ENCODE measurements at places on chromosomes 12 and 14. TPM values are rescaled to one million over a fixed set of nuclear protein-coding genes. Genes with fewer than 3 reads are reported as not detected.

DNA sequence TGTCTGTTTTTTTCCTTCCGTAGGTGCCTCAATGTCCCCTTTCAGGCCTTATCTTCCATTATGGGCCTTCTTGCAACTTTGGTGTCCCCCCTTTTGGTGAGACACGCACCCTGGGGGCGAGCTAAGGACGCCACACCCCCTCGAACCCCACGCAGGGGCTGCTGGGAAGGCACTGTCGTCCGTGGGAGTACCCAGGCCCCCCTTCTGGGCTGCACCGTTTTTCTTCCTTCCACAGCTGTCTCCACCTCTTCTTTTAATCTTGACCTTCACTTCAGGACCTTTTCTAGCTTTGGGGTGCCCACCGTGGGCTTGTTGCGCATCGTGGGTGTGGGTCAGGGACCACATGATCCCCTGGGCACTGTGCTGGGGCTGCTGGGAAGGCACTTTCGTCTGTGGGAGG is 271.8 kb downstream of the ALG10 start:
- no peak for DNase-seq

DNA sequence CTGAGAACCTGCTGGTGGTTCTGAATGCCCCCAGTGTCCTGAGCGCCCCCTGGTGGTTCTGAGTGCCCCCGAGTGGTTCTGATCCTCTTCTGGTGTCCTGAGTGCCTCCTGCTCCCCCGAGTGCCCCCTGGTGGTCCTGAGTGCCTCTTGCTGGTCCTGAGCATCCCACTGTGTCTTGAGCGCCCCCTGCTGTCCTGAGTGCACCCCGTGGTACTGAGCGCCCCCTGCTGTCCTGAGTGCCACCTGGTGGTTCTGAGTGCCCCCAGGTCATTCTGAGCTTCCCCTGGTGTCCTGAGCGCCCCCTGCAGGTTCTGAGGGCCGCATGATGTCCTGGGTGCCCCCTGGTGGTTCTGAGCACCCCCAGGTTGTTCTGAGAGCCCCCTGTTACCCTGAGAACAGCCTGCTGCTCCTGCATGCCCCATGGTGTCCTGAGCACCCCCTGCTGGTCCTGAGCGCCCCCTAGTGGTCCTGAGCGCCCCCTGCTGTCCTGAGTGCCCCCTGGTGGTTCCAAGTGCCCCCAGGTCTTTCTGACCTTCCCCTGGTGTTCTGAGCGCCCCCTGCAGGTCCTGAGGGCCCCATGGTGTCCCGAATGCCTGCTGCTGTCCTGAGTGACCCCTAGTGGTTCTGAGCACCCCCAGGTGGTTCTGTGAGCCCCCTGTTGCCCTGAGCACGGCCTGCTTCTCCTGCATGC is 1165.4 kb downstream of the TMEM121 start:
- no peak for DNase-seq

GRCh38 chr14:74502236-74503019 is 8.9 kb downstream of the ISCA2 start:
- DNase-seq = peak; percentile 35

GRCh38 chr12:15278816-15279658 is 43.3 kb upstream of the PTPRO start:
- peak; percentile 5 for DNase-seq

Gene C12orf50
- total RNA-seq = not detected

Gene IAPP
- not detected for total RNA-seq

GRCh38 chr12:130800312-130800711 is 38.7 kb downstream of the STX2 start:
- no peak for DNase-seq

Gene IL22
- total RNA-seq = not detected

Gene WSCD2
- total RNA-seq = 0.31 TPM
